ENCODE measurements at places on chromosomes 3 and 15.

- DNase-seq = no peak
Observed at GRCh38 chr3:99505646-99506269, 132.6 kb upstream of the COL8A1 start.

DNA sequence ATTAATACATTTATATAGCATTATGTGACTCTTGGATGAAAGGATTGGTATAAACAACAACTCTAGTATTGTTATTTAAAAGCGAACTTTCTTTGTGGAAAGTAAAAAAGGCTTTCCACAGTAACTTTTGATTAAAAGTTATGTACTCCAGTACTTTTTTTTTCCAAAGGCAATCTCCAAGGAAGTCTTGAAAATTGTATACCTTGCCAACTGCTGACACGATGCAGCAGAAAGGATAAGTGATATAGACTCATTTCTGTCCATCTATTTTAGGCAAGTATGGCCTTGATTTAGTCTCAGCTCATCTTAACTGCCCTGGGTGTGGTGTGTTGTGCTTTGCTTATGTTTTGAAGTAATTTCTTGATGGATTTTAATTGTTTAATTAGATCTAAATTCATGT lies 79.7 kb downstream of the OTOL1 start:
- DNase-seq = no peak

GRCh38 chr3:145951441-145951840 lies 209.5 kb downstream of the PLOD2 start:
- no peak for DNase-seq

DNA sequence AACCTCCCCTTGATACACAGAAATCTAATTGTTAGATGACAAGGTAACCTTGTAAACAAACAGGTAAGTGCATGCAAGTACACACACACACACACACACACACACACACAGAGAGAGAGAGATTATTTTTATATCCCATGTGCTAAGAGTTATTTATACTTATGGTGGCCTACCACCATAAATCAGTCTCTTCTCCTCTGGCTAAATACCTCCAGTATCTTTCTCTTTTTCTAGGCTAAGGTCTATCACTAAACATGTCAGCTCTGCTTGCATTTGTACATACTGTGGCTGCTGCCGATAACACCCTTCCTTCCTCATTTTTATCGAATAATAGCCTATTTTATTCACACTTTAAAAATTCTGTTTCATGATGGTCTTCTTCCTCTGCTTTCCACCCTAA lies 172.4 kb downstream of the CNTN3 start:
- DNase-seq = no peak

GRCh38 chr3:105857601-105858000 lies 11.2 kb downstream of the CBLB start:
- no peak for DNase-seq

GRCh38 chr15:71357321-71357732 lies 242.1 kb downstream of the THSD4 start:
- no peak for DNase-seq

DNA sequence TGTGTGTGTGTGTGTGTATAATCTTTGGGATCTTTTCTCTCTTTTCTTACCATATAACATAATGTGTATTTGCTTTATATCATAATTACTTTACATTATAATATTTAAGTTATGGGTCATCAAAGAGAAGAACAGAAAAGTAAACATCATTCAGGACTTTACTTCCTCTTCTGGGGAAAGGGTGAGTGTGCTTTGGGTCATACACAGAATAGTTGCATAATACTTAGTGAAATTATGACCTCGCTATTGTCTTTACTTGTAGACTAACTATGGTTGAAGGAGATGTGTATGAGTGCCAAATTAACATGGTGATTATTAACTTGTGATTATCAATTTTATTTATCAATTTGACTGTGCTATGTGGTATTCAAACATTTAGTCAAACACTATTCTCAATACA lies 1086.9 kb downstream of the DIPK2A start:
- DNase-seq = no peak

- DNase-seq = no peak
Observed at GRCh38 chr3:166127969-166128368, 290.7 kb upstream of the BCHE start.

DNA sequence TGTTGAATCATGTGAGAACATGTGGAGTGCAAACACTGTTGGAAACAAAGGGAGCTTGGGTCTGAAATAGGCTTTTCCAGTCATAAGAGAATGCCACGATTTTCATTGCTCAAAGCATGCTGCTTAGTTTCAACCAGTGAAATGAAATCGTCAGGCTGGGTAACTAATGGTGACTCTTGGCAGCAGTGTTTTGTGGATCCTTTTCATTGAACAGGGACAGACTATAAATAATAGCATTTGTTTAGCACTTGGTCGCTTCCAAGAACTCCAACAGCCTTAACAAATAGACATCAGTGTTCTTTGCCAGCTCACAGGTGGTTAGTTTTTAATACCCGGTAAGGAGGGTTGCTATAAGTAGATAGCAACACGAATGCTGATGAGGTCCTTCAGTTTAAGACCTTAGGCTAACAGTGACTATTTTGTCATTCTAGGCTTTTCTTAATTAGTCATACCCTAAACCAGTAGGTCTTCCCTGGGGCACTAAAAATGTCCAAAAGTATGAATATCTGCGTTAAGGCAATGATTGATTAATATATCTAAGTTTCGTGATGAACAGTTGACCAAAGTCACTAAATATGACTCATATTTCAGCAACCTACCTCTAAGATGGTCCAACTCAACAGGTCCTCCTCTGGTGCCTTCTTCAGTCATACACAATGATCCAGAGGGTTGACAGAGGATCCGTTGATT lies 15.8 kb downstream of the TP63 start:
- DNase-seq = no peak

DNA sequence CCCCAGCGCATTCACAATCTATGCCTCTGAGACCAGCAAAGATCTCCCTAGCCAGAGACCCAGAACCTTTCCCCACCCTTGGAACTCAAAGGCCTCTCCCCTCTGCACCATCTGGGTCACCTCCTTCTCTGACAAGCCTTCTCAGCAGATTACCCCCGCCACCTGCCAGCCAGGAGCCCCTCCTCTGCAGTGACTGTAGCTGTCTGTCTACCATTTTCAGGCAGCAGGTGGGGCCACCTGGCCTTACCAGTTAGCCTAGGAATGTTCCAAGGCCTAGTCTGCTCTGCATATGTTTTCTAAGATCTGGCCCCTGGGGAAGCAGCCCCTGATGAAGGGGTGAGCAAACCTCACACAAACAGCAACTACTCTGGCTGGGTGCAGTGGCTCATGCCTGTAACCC lies 2.4 kb downstream of the MYLK start:
- no peak for DNase-seq

DNA sequence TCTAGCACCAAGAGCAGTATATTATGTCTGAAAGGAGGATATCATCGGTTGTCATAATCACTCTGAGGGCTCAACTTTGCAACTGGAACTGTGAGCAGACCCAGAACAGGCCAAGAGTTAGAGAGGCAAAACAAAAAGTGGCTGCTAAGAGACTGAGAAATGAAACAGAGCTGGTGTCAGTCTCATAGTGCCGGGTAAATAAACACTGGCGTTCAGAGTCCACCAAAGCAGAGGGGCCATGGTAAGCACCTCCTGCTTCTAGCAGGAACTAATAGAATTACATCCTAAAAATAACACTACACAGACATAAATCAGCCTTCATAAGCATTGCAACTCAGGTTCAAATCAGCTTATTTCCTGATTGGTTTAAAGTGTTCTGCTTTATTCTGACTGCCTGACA lies 10.3 kb upstream of the IL12A start:
- DNase-seq = peak; percentile 88

DNA sequence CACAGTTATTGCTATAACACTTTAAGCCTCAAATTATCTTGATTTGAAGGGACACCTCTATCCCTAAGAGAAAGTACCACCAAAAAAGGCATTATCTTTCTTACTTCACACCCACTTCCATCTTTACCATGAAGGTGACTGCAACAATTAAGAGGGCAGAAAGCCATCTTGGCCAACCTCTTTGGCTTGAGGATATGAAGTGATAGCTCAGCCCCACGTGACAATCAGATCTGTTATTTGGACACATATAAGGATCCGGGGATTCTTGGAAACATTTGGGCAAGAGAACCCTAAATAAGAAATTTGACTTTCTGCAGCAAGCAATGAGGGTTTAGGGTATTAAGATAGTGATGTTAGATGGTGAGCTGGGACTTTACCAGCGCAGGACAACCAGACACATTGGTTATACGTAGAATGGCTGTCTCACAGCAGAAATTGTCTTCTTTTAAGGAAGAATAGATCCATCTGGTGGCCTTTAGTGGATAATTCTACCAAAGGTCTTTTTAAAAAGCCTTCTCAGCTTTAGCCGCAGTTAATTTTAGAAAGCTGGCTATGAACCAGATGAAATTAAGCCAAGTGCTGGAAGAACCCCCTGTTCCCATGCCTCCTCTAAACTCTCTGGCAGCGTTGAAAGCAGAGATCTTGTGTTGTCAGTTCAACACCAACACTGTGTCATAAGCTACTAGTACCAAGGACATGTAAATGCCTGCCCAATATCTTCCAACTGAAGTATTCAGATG lies 12.3 kb downstream of the HCLS1 start:
- DNase-seq = no peak

GRCh38 chr15:43070893-43071292 lies 34.9 kb downstream of the UBR1 start:
- DNase-seq = no peak

GRCh38 chr3:127209840-127210653 lies 17.1 kb downstream of the PRR23E start:
- DNase-seq = no peak

DNA sequence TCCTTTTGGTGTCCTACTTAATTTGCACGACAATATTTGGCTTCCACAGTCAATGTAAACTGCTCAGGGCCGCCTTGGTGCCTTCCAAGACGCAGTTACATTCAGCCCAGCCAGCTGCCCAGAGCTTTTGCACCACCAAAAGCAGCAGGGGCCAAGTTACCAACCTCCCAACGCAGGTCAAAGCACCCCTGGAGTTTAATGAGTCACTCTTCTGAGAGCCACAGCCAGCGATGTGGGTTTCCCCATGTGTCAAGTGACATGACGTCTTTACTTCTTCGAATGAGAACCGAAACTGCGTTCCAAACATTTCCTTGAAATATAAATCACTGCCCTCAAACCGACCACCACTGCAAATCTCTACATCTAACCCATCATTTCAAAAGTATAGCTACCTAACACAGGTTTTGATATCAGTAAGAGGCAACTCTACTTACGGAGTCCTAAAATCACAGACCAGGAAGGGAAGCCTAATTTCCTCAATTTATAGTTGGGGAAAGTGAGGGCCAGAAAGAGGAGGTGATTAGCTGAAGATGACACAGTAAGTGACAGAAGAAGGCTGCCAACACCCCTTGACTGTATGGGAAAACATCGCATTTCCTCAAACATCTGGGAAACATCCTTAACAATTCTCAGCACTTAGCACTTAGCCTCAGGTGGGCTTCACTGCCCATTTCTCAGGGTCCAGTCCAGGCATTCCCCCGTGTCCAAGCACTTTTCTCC lies 24.5 kb downstream of the MB21D2 start:
- peak; percentile 64 for DNase-seq

GRCh38 chr3:54780336-54780735 lies 147.5 kb downstream of the LRTM1 start:
- no peak for DNase-seq

- no peak for DNase-seq
Observed at GRCh38 chr15:91865950-91866349, 12.4 kb downstream of the SLCO3A1 start.

DNA sequence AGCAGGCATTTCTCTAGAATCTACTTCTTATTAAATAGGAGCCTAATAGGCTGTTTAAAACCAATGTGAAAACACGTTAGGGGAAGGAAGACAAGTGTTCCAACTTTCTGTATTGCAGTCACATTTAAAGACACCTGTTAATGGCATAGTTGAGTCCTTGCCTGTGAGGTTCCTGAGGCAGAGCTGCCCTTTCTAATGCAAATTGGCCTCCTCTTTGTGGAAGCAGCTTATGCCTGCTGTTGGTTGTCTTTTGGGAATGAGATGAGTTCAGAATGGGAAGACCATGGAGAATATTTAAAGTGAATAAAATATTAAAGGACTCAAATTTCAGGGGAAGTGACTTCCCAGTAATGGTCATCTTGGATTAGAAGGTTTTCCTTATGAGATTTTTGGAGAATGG lies 51.2 kb downstream of the NEK11 start:
- DNase-seq = no peak

DNA sequence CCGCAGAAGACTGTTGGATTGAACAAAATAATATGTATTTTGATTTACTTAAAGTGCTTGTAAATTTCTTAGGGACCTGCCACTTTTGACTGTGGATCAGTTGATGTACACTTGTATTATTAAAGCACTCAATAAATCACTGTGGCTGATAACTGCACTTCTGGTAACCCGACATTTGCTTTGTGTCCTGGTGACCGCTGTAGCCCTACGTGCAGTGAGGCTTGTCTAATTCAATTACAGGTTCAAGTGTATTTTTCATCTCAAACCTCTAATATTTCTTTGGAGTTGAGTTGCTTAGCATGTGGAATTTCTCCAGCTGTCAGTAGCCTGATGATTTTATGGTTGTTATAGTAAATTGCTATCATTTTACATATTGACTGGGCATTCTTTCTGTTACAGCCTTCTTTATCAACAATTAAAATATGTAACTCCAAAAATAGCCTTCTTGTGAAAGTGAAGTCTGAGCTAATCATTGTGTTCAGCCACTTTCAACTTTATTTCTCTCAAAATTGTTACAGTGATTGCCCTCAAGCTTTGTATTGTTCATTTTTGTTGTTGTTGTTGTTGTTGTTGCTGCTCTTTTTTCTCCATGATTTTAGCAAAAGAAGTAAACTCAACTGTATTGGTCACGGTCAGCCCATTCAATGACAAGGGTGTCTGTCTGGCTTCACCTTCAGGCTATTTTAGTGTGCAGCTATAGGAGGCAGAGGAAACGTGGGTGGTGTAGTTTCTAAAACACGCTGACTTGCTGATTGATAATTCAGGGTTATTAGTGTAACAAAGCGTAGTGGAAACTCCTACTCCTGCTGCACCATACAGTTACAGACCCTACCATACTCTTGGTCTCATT lies 215.1 kb upstream of the UBE2E1 start:
- DNase-seq = no peak

GRCh38 chr3:87084868-87085267 lies 93.9 kb upstream of the VGLL3 start:
- DNase-seq = no peak

DNA sequence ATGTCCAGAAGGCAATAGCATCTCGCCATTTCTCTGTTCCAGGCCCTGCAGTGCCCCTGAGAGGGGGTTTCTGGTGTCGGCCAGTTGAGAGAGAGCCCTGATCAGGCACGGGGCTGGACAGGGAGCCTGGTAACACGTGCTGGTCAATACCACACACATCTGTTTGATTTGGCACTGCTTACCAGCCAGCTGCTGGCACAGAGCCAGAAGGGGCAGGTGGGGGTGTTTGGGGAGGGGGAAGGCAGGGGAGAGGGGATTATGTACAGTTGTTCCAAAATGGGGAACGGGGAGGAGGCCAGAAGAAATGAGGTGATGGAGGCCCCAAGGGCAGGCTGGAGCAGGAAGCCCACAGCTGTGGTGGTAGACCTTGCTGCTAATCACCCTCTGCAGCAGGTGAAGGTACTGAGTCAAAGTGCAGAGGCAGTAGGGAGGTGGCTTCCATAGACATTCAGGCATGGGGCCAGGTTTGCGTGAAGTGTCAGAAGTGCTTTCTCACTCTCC lies 153.5 kb upstream of the LPP start:
- DNase-seq = peak; percentile 92
